ENCODE measurements at places on chromosomes 5 and 9. TPM values are rescaled to one million over a fixed set of nuclear protein-coding genes. Genes with fewer than 3 reads are reported as not detected.

The BTNL8 gene
- not detected for total RNA-seq

The SNAPC4 gene
- total RNA-seq, result 9.1 TPM

The WWC1 gene
- 3.6 TPM for total RNA-seq

The MORN5 gene
- total RNA-seq, result not detected

The ADAMTS16 gene
- under 0.01 TPM for total RNA-seq

The FUT7 gene
- total RNA-seq, result not detected

The TXNDC8 gene
- total RNA-seq, result not detected

The CARD6 gene
- total RNA-seq, result 18.0 TPM

The SPATA31D4 gene
- not detected for total RNA-seq

The SETX gene
- 103 TPM for total RNA-seq

The C9orf152 gene
- total RNA-seq, result not detected

The FAM240B gene
- not detected for total RNA-seq

The LHX2 gene
- total RNA-seq, result not detected

The AGXT2 gene
- not detected for total RNA-seq

The ZBTB6 gene
- total RNA-seq, result 19.3 TPM

The GOLM1 gene
- 41.5 TPM for total RNA-seq

The STRBP gene
- 6.0 TPM for total RNA-seq

The RNF183 gene
- not detected for total RNA-seq

The SLC6A18 gene
- total RNA-seq, result not detected

The F2RL1 gene
- 3.9 TPM for total RNA-seq

The OBP2B gene
- total RNA-seq, result not detected

The TMC1 gene
- total RNA-seq, result 0.85 TPM

The IFNK gene
- total RNA-seq, result not detected

The GARIN3 gene
- not detected for total RNA-seq

The HAVCR1 gene
- total RNA-seq, result not detected

The NPR3 gene
- total RNA-seq, result 21.4 TPM

All from hair follicle dermal papilla cell (primary cell).